ENCODE measurements at places on chromosomes 11 and 22. TPM values are rescaled to one million over a fixed set of nuclear protein-coding genes. Genes with fewer than 3 reads are reported as not detected.

Gene BTBD18
- not detected for total RNA-seq

Gene GAL3ST1
- total RNA-seq = 2.8 TPM

Gene NNMT
- total RNA-seq = 0.45 TPM

Gene RIC3
- 68.1 TPM for total RNA-seq

Gene TRIM6
- 0.27 TPM for total RNA-seq

Gene DRD4
- 0.64 TPM for total RNA-seq

Gene SAA1
- total RNA-seq = not detected

Gene MMP12
- not detected for total RNA-seq

Gene MOGAT2
- 0.27 TPM for total RNA-seq

Gene ESAM
- 6.4 TPM for total RNA-seq

Gene LRRC32
- 3.6 TPM for total RNA-seq

Gene TRIM48
- not detected for total RNA-seq

Gene SMCO4
- 11.3 TPM for total RNA-seq

Gene KCNJ1
- total RNA-seq = not detected

Gene AMOTL1
- 44.4 TPM for total RNA-seq

Gene SAA2
- total RNA-seq = not detected

Gene C22orf15
- not detected for total RNA-seq

Gene KRTAP5-11
- total RNA-seq = not detected

Gene CDON
- total RNA-seq = 35.1 TPM

Gene LARGE1
- 31.8 TPM for total RNA-seq

Gene ANO9
- total RNA-seq = not detected

Gene GPHA2
- total RNA-seq = not detected

Gene XKR3
- not detected for total RNA-seq

Gene FOLR1
- total RNA-seq = 0.82 TPM

Gene TRPM5
- total RNA-seq = 0.27 TPM

Measured in cerebellum (tissue), 4 donors.